Left ventricle myocardium inferior (tissue), 1 donor: ENCODE measurements at places on chromosomes 12 and 14.

- no peak overlapping the region for H3K27ac ChIP-seq
- no peak for DNase-seq
These were observed 120.9 kb upstream of the SFSWAP start for GRCh38 chr12:131589966-131590365.

GRCh38 chr14:69483765-69484443, 624 bp upstream of the PLEKHD1 start:
- no peaks in the 10 kb centered on the region for H3K36me3 ChIP-seq
- H3K27me3 ChIP-seq = peaks cover 73% of the 10 kb centered on the region
- no peak overlapping the region for H3K27ac ChIP-seq
- DNase-seq = no peak
- peak overlapping the region; percentile 65 for H3K4me3 ChIP-seq

DNA sequence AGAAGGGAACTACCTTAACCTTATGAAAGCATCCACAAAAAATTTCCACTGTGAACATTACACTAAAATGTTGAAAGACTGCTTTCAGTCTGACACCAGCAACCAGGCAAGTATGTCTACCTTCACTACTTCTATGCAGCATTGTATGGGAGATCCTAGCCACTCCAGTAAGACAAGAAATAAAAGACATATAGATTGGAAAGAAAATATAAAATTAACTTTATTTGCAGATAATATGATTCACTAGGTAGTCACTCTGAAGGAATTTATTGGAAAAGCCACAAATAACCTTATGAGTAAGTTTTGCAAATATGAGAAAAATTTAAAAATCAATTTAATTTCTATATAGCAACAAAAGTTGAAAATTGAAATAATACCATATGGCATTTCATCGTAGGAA, 172.0 kb downstream of the RERGL start:
- no peaks in the 10 kb centered on the region for H3K36me3 ChIP-seq
- H3K4me3 ChIP-seq = no peak overlapping the region
- no peaks in the 10 kb centered on the region for H3K4me1 ChIP-seq

DNA sequence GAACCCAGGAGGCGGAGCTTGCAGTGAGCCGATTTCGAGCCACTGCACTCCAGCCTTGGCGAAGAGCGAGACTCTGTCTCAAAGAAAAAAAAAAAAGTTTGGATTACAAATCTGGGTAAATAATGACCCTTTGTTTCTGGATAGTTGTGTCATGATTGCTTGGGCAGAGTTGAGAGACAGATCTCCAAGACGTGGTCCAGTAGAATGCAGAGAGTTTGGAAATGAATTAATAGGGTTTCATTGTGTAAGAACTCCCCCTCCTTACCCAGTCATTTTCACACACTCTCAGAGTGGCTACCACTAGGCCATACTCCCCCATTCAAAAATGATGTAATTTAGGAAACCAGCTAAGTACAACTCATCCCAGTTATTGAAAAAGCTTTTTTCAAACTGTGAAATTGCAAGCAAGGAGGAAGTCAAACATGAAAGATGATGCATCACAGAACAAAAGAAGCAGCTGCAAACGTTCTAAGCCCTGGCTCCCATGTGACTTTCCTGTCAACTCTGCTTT, 1331.9 kb downstream of the AACS start:
- no peak for DNase-seq
- H3K4me1 ChIP-seq = no peaks in the 10 kb centered on the region
- H3K36me3 ChIP-seq = no peaks in the 10 kb centered on the region
- no peaks in the 10 kb centered on the region for H3K27me3 ChIP-seq
- H3K4me3 ChIP-seq = no peak overlapping the region
- no peak overlapping the region for H3K27ac ChIP-seq

- H3K4me1 ChIP-seq = peaks cover 82% of the 10 kb centered on the region
- no peaks in the 10 kb centered on the region for H3K36me3 ChIP-seq
- peak overlapping the region; percentile 10 for H3K4me3 ChIP-seq
- DNase-seq = peak; percentile 67
- peak overlapping the region; percentile 93 for H3K27ac ChIP-seq
These were observed 113.7 kb upstream of the NCOR2 start for GRCh38 chr12:124680863-124681778.

DNA sequence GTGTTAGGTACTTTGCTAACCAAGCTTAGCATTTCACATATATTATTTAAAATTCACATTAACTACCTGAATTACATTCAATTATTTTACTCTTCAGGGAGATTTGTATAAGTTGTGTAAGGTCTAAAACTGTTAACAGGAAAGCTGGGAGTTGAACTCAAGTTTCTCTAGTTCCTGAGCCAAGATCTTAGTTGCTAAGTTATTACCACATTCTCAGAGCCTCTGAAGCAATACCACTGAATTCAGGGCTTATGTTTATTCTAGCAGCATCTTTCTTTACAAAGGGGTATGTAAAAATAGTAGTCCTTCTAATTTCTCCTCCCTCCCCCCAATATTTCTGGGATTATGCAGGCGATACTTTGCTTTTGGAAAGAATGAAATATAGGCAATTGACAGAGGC, 786.8 kb downstream of the DIO2 start:
- H3K27me3 ChIP-seq = no peaks in the 10 kb centered on the region
- H3K36me3 ChIP-seq = no peaks in the 10 kb centered on the region
- no peak overlapping the region for H3K4me3 ChIP-seq
- no peaks in the 10 kb centered on the region for H3K4me1 ChIP-seq
- H3K27ac ChIP-seq = no peak overlapping the region
